Activated naive CD4-positive, alpha-beta T cell treated with anti-CD3 and anti-CD28 coated beads for 36 hours (primary cell): ENCODE measurements at places on chromosomes 3 and 15. TPM values are rescaled to one million over a fixed set of nuclear protein-coding genes. Genes with fewer than 3 reads are reported as not detected.

GRCh38 chr3:192130534-192131132 lies 596.7 kb downstream of the FGF12 start:
- DNase-seq: peak; percentile 26

DNA sequence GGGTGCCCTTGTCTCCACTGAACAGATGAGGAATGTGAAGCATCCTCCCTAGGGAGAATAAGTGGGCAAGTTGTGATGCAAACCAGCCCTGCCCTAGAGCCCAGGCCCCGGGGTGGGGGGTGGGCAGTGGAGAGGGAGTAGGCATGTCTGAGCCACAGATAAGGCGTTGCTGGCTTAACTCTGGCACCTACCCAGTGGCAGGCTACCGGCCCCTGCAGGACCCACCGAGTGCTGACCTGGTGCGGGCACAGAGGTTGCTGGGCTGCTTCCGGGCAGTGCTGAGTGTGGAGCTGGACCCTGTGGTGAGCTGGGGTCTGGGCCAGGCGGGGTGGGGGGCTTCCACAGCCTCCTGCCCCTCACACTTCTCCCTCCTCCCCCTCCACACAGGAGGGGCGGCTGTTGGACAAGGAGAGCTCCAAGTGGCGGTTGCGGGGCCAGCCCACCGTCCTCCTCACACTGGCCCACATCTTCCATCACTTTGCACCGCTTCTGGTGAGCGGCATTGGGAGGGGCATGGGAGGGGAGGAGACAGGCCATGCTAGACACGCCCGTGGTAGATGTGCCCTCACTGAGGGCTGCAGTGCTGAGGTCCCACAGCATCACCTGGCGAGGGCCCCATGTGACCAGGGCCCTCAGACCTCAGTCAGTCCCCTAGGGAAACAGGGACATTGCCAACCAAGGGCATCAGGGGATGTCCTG lies 10.1 kb downstream of the RNF123 start:
- no peak for DNase-seq

The LRRC31 gene
- total RNA-seq: not detected

DNA sequence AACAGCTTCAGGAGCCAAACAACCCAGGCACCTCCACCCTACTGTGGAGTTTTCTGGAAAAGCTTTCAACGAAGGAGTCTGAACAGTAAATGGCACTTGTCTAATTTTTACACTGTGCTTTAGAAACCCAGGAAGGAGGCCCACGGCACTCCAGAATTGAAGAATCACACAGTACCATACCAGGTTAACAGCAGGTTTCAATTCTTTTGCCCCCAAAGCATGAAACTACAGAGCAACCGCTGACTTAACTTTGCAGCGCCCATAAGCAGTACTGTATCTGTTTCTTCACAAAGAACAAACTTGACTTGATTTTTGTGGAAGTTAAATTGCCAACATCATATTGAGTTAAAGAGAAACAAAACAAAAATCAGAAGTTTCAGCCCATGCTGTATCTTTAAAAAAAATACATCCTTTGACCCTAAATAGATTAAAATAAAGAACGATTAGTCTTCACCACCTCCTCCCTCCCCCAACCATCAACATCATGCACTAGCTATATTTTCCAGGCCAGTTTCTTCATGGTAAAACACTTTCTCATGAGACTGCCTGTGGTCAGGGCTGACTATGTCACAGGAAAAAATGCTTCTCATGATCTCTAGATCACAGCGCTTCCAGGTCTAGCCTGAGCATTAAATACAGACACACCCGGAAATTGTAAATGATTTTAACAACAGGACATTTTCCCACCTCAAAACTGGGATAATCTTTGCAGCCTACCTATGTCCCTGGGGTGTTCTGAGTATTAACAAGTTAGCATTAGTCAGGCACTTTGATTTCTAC lies 456.3 kb downstream of the FOXP1 start:
- peak; percentile 57 for DNase-seq

DNA sequence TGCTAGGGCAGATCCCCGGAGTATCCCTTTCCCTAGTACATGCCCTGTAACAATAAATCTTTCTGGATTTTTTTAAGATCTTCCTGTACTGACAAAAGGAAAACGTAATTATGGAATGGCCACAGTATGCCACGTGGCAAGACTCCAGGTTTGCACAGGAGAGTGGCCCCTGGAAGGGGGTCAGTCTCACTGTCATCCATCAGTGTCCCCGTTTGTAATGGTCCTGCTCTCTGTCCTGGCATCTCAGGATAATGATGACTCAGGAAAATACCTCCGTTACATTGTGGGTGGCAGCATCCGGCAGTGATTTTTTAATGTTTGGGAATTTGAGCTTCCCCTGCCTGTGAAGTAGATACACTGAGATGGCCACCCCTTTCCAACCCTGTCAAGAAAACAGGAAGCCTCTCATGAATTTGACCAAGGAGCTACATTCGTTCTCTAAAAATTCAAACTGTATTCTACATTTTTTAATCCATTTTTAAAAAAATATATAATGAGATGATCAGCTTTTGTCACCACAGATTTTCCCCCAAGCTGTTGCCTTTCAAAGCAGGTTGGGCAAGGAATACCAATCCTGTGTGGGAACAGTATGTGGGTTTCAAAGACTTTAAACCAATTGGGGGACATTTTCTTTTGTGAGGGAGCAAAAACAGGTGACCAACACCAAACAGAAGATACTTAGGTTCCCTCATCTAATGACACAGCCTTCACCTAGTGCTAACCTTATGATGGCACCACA lies 110.4 kb downstream of the C3orf70 start:
- DNase-seq: no peak

The DISP2 gene
- total RNA-seq: 0.02 TPM

GRCh38 chr3:69776920-69777581 lies 37.8 kb downstream of the MITF start:
- no peak for DNase-seq

The ACKR2 gene
- 0.76 TPM for total RNA-seq

The KIF15 gene
- total RNA-seq: 42.1 TPM

The COLQ gene
- total RNA-seq: 0.25 TPM

DNA sequence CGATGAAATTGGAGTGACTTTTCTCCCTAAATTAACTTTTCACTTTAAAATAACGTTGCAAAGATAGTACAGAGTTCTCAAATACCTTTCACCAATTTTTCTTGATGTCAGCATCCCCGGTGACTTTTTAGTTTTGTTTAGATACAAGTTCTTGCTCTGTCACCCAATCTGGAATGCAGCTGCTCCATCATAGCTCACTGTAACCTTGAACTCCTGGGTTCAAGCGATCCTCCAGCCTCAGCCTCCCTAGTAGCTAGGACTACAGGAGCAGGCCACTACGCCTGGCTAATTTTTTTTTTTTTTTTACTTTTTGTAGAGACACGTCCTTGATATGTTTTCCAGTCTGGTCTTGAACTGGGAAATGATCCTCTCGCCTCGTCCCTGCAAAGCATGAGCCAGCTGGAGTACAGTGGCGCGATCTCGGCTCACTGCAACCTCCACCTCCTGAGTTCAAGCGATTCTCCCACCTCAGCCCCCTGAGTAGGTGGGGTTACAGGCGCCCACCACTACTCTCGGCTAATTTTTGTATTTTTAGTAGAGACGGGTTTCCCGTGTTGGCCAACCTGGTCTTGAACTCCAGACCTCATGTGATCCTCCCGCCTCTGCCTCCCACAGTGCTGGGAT lies 747 bp downstream of the NSUN3 start:
- DNase-seq: no peak

The ITPKA gene
- total RNA-seq: 1.0 TPM

DNA sequence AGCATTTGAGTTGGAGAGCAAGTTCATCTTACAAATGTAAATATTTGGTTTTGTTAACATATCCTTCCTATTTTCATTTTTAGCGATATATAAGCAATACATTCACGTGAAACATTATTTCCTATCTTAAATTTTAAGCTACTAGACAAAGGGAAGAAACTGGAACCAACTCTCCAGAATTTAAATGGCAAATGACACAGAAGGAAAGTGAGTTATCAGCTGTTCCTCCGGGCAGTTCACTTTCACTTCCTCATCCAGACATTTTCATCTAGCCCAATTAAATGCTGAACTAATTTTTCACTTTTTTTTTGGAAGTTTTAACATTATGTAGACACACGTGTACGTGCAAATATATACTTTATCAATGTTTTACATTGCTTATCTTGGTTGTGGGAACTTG lies 58.7 kb downstream of the MORC1 start:
- no peak for DNase-seq

The ACSBG1 gene
- total RNA-seq: not detected

DNA sequence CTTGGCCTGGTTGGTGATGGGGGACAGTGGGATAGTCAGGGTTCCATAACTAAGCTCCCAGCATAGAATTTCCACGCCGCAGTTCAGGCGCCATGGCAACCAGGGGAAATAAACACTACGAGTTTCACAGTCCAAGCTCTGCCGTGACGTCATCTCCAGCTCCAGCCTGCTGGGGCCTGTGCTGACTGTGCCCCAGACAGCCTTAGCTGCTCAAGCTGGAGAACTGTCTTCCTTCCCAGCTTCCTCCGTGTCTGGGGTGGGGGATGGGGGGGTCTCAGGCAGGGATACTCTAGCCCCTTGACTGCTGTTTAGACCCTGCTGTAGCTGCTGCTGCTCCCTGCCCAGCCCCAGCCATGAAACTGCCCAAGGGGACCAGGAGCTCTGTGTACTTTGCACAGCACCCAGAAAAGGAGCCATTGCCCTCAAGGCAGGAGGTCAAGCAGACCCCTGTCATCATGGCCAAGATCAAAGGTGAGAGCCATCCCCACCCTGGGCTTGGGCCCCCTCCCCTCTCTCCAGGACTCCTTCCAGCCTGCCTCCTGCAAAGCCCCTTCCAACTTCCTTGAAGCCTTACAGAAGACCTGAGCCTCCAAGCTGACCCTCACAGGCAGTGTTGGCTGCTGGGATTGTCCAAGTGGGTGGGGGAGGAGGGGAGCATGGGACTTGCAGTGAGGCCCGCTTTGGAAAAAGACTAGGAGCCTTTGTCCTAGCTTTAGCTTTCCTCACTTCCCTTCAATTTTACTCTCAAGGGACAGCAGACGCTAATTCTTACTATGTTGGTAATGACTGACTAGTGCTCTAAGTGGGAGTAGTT lies 11.4 kb upstream of the CSPG4 start:
- DNase-seq: peak; percentile 54

- no peak for DNase-seq
Measured at GRCh38 chr15:28006116-28006905, 92.8 kb downstream of the OCA2 start.

DNA sequence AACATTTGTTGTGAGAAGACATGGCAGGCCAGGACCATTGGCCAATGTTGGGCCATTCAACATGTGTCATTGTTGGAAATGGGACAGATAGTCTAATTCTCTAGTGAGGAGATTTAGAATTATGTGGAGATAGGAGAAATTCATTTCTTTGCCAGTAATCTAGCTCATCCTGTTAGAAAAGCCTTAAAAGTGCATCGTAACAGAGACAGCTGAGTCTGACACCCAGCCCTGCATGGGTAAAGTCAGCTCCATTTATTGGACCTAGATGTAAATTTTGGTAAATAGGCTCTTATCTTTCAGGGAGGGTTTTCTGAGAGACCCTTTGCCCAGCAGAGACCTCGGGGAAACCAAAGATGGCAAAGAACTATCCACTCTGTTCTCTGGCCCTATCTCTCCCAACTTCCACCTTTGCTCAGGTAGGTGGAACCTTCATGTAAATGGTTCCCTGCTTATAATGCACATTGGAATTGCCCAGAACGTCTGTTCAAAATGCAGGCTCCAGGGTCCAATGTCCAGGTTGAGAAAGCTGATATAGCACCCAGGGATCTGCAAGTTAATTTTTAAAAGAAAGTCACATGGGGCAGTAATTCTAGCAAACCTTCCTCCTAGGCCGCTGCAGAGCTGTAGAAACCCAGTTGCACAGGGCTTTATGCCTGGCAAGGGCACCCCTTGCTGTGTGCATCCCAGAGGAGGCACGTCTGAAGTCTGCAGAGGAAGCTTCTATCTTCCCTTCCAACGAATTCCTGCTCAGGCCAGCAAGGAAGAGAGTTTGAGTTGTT lies 365.9 kb upstream of the PROK2 start:
- no peak for DNase-seq

DNA sequence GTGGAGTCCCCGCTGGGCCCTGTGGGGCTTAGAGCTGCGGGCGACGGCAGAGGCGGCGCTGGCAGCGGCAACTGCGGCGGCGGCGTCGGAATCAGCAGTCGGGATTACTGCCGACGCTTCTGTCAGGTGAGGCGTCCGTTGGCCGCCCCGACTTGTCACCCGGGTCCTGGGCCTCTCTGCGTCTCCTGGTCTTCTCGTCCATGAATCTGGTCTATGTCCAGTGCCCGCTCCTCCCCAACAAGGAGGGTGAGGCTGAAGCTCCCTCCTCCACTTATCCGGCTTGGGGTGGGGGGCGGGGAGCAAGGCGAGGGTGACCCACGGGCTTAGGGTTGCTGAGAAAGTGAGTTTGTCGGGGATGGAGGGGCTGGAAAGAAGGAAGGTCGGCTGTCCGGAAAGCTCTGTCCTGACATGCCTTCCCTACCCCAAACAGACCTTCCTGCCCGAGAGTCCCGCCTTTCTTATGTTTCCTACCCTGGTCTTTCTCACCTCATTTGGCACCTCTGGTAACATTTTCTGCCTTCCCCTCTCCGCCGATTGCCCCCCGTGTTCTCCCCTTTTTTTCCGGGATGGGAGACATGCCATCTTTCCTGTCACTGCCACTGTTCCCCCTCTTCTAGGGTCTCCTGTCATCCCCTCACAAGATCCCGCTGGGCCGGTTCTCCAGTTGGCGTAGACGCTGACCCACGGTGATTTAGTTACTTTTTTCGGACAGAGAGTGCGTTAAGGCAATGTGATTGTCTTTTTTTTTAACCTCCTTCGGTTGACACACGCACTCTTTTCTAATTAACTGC lies 520 bp downstream of the ZNF654 start:
- DNase-seq: peak; percentile 14

DNA sequence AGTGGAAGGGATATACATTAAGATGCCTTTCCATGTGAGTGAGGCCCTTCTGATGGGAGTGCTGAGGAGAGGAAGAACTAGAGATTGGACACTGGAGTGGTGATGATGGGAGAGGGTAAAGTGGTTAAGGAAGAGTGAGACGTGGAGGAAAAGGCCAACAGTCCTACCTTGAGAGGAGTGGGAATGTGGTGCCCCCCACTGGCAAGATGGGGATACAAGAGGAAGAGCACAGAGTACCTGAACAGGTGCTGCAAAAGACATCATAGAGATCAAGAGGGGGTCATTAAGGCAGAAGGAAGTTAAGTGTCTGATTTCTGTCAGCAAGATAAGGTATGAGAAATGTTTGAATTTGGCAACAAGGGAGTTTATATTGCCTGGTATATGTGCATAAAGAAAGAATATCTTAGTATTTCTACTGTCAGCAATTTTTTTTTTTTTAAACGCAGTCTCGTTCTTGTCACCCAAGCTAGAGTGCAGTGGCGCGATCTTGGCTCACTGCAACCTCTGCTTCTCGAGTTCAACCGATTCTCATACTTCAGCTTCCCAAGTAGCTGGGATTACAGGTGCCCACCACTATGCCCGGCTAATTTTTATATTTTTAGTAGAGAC lies 34.0 kb downstream of the ARIH2 start:
- peak; percentile 75 for DNase-seq

DNA sequence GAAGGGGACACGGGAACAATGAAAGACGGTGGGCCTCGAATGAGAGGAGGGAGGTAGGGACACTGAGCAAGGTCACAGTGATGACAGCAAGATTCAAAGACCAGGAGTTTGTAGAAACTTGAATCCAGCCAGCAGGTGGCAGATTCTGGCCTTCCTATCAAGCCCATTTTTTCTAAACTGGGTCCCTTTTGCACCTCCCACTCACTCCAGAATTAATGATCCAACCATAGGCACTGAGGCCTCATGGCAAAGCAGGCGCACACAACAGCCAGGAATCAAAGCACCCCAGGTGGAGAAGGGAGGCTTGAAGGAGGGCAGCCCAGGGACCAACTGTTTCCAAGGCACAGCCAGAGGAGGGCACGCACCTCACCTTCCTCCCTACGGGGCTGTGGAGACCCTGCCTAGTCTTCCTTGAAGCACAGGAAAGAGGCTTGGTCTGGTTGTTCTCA lies 90.2 kb downstream of the ANP32A start:
- DNase-seq: peak; percentile 43

The NME9 gene
- 2.0 TPM for total RNA-seq

The C3orf85 gene
- not detected for total RNA-seq
